ENCODE measurements at places on chromosomes 1 and 21.

DNA sequence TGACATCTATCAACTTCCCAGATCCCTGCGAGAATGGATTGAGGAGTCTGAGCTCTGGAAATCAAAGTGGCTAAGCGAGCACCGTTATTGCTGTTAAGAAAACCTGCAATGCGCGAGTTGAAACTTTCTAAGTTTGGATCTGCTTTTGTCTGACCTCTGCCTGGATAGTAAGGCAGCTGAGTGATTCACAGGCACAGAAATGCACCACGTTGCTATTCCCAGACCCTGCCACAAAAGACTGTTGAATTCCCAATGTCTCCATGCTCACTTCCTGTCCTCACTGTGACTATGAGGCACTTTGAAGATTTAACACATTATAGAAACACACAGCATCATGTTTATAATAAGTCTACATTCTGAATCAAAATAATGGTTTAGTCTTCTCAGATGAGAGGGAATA is 27.1 kb upstream of the CNIH3 start:
- no peak for DNase-seq

GRCh38 chr1:77945345-77945744 is 33.5 kb downstream of the FUBP1 start:
- DNase-seq: no peak

DNA sequence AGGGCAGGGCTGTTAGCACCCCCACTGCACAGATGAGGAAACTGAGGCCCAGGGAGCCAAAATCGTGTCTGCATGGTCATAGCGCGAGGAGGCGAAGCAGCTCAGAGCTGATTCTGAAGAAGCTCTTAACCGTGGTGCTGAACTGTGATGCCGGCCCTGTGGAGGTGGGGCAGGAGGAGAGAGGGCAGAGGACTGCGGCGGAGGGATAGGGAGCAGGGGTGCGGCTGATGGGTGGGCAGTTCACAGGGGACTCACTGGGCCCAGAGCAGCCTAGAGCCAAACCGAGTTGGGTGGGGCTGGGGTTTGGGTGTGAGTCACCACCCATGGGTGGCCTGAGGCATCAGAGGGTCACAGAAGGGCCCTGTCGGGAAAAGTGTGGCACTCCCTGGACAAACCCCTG is 74.7 kb downstream of the RAP1GAP start:
- DNase-seq: no peak

DNA sequence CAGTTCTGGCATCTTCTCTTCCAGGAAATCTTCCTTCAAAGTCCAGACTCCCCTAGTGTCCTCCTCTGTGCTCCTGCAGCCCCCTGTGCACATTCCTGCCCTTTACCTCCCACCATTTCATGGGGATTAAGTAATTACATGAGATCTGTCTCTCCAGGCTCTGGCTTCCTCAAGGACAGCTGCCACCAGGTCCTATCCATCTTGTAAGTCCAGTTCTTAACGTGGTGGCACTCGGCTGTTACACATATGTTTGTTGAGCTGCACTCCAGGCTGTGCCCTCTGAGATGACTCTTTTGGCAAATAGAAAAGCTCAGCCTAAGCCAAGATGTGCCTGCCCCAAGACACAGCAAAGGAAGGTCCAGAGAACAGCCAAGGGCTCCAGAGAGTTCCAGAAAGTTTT is 57.4 kb upstream of the CAMK1G start:
- DNase-seq: no peak

DNA sequence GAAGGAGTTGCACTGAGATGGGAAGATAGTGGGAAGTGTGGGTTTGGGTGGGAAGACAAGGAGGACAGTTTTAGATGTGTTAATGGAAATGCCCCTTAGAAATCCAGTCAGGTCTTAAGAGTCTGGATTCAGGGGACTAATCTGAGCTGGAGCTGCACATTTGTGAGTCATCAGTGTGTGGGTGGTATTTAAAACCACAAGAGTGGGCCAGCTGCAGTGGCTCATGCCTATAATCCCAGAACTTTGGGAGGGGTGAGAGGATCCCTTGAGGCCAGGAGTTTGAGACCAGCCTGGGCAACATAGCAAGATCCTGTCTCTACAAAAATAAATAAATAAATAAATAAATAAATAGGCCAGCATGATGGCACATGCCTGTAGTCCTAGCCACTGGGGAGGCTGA is 40.9 kb upstream of the SLC6A9 start:
- DNase-seq: no peak

DNA sequence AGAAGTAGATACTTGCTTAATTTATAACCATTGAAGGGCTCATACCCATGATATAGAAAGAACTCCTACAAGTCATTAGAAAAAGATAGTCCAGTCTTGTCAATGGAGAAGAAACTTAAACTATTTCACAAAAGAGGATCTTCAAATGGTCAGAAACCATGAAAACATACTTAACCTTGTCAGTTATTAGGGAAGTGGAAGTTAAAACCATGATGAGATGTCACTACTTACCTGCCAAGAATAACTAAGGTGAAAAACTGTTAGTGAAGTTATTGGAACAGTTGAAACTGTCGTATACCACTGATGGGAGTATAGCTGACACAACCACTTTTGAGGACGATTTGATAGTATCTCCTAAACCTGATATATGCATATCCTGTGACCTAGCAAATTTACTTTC is 46.8 kb downstream of the OSBPL9 start:
- no peak for DNase-seq

DNA sequence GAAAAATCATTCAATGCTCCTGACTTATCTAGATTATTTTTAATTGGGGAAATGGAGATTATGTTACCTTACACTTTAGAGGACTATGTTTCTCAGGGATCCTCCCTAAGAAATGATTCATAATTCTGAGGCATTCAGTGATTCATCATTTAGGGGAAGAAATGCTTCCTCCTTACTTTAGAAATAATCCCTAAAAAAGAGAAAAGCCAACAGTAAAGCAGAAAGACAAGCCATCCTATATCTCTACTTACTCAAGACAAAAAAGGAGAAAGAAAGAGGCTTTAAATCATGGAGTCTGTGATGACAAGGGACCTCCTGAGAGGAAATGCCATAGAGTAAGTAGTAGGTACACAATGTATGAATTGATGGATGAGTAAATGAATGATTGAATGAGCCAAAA is 137.0 kb downstream of the BRINP2 start:
- no peak for DNase-seq

- no peak for DNase-seq
Observed at GRCh38 chr1:112083487-112083886, 94.0 kb upstream of the KCND3 start.

DNA sequence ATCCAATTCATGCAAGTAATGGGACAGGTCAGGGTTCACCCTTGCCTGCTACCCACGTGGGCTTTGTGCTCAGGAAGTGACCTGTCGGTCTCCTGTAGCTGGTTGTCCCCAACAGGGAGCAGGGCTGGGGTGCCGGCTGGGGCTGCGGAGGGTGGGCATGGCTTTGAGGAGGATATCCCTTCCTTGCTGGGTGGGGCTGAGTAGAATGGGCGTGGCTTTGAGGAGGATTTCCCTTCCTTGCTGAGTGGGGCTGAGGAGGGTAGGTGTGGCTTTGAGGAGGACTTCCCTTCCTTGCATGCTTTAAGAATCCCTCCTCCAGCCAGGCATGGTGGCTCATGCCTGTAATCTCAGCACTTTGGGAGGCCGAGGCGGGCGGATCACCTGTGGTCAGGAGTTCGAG is 151.3 kb downstream of the CLIC6 start:
- DNase-seq: no peak

DNA sequence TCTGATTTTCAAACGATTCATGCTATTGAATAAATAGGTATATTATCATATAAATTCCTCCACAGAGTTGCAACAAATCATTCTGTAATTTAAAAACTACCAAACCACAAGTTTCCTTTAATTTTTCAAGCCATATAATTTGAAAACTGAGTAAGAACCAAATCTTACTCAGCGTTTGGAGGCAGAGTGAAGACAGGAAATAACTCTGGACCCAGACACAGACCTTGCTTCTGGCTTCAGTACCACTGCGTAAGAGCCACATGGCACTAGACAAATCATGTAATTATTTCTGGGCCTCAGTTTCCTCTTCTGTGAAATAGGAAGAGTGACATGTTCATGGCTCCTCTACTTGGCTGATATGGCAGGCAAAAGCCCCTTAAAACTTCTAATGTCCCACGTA is 82.4 kb downstream of the SMYD2 start:
- no peak for DNase-seq

DNA sequence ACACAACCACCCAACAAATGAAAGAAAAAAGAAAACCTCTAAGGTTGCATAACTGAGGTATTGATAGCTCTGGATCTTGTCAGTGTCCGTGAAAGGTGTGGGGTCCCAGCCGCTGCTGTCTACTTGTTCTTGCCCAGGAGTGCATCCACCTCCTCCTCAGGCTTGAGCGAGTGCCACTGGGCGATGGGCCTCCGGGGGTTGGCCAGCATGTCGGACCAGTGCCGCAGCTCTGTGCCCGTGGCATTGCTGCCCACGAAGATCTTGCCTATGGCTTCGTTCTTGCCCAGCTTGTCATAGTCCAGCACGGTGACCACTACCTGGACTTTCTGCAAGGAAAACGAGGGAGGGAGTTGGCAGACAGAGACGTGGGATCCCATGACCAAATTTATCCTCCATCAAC is 113.6 kb downstream of the SYT2 start:
- DNase-seq: no peak

DNA sequence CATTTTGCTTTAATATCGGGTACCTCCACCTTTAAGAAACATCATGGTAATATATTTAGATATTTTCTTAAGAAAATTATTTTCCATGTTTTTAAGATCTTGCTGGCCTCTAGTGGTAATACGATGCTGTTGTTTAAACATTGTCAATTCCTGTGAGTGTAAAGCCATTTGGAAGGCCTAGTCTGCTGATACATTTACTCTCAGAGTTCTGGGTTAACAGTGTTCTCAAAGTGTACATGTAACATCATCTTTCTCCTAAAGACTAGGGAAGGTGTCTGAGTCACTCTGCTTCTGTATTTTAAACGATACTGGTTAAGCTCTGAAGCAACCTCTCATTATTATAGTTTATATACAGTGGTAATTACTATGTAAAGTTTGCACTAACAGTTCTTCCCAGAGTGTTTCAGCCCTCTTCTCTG is 189.1 kb downstream of the RASAL2 start:
- no peak for DNase-seq

DNA sequence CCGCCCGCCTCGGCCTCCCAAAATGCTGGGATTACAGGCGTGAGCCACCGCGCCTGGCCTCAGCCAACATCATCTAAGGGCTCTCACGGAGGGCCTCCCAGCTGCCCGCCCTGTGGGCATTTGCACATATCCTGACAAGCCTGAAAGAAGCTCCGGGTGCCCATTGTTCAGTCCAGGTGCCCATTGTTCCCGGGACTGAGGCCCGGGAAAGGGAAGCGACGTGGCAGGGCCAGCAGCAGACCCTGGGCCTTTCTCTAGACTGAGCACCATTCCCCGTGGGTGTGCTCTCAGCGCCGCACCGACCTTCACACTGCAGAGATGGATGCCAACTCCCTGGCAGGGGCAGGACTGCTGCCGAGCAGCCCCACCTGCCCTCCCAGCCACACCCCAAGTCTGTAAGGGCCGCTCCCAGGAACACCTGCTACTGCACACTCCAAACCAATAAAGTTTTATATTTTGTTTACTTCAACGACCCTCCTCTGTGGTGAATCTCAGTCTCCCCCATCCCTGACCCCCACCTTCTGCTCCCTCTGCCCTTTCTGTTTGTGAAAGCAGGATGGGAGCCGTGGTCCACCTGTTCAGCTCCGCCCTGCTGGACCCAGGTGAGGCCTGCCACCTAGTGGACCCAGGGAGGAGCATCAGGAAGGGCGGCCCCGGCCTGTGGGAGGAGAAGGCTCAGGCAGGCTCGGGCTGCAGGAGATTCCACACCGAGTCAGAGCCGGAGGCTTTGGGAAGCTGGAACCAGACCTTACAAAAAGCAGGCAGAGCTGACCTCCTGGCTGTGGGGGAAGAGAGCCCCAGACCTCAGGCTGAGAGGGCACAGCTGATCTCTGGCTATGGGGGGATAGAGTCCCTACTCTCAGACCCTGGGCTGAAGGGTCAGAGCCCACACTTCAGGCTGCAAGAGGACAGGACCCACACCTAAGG is 1.1 kb upstream of the TMEM82 start:
- peak; percentile 7 for DNase-seq

DNA sequence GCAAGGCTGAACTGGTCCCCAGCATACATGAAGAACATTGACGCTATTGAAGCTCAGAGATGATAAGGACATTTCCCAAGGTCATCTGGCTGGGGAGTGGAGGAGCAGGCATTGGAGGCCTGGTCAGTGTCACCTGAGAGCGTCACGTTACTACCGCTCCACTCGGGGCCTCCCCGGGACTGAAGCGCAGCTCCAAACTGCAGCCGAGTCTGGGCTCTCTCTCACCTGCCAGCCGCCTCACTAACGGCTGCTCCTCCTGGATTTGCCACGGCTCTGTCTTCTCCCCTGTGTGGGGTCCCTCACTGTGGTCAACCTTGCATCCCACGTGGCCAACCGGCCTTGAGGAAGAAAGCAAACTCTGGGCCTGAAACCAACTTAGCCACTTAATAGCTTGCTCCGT is 111.3 kb downstream of the ADSS2 start:
- no peak for DNase-seq
